ENCODE measurements at places on chromosomes 6 and 20. TPM values are rescaled to one million over a fixed set of nuclear protein-coding genes. Genes with fewer than 3 reads are reported as not detected.

The SLC22A7 gene
- total RNA-seq, result not detected

The ADGRF1 gene
- total RNA-seq, result not detected

The HLA-DOB gene
- total RNA-seq, result 0.62 TPM

The VGLL2 gene
- total RNA-seq, result not detected

The CCM2L gene
- 11.0 TPM for total RNA-seq

The PNRC1 gene
- total RNA-seq, result 280 TPM

The GPR6 gene
- not detected for total RNA-seq

The CD24 gene
- 0.94 TPM for total RNA-seq

The RBM24 gene
- 2.5 TPM for total RNA-seq

The IGF2R gene
- total RNA-seq, result 82.0 TPM

The UBR2 gene
- 38.8 TPM for total RNA-seq

The BMP6 gene
- 1.2 TPM for total RNA-seq

The DOK5 gene
- total RNA-seq, result 9.1 TPM

The TRDN gene
- total RNA-seq, result 0.33 TPM

The ANKRD66 gene
- not detected for total RNA-seq

The ARMH2 gene
- not detected for total RNA-seq

The PSMB9 gene
- 24.9 TPM for total RNA-seq

GRCh38 chr6:27758491-27758890, 153.7 kb downstream of the OR2B2 start:
- DNase-seq, result no peak

DNA sequence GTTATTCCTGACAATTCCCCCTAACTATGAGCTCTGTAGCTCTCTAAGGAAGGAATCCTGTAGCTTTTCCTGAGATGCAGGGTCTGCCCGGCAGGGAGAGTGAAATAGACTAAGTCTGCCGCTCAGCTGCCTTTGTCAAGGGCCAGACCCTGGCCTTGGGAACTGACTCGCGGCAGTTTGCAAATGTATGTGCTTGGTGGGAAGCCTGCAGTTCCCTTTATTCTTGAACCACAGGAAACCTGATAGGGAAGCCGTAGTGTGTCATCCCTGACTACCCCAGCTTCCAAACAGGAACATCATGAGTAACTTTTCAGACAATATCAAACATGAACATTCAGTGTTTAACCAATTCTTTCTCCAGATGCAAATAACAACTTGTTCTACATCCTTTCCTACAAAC, 78.7 kb upstream of the IFNGR1 start:
- no peak for DNase-seq

DNA sequence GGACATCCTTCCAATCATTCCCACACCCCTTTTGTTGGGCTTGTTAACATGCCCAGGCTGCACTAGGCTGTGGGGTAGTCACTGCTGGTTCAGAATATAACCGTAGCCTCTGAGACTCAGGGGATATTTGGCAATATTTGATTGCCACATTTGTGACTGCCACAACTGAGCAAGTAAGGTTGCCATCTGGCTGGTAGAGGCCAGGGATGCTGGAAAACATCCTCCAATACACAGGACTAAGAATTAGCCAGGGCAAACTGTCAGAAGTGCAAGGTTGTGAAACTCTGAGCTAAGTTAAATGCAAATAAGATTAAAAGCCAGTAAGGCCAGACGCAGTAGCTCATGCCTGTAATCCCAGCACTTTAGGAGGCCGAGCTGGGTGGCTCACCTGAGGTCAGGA, 112.0 kb downstream of the ZMYND8 start:
- DNase-seq, result no peak

DNA sequence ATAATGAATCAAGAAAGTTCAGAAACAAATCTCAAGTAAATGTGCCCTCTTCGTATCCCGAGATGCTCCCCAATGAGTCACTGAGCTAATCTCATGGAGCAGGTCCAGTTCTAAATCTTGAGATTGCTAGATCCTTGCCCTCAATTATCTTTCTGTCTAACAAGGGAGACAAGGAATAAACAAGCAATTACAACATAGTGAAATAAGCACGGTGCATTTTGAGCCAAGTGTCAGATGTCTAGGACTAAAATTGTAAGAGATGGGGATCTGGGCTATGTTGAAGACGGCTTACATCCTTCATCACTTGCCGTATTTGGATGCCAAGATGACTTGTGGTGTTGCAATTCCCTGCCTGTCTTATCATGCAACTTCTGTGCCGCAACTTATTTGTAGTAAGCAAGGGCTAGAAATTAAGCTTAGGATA, 56.5 kb upstream of the ADGRF1 start:
- no peak for DNase-seq

GRCh38 chr6:22583927-22584326, 14.6 kb downstream of the HDGFL1 start:
- no peak for DNase-seq

GRCh38 chr6:108712946-108713345, 135.3 kb upstream of the ARMC2 start:
- no peak for DNase-seq

DNA sequence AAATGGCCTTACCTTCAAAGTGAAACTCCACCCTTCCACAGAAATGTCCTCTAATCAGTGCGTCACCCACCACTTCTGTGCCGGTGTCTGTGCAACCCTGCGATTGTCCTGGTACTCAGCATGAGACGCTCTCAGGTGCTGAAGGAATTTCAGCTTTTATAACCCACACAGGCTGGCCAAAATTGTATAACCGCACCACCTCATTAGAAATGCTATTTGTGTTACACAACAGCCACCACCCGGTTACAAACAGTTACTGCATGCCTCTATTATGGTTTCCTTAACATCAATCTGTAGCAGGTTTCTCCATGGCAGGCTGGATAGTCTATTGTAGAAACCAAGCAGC, 51.5 kb downstream of the SLC23A2 start:
- DNase-seq, result no peak

DNA sequence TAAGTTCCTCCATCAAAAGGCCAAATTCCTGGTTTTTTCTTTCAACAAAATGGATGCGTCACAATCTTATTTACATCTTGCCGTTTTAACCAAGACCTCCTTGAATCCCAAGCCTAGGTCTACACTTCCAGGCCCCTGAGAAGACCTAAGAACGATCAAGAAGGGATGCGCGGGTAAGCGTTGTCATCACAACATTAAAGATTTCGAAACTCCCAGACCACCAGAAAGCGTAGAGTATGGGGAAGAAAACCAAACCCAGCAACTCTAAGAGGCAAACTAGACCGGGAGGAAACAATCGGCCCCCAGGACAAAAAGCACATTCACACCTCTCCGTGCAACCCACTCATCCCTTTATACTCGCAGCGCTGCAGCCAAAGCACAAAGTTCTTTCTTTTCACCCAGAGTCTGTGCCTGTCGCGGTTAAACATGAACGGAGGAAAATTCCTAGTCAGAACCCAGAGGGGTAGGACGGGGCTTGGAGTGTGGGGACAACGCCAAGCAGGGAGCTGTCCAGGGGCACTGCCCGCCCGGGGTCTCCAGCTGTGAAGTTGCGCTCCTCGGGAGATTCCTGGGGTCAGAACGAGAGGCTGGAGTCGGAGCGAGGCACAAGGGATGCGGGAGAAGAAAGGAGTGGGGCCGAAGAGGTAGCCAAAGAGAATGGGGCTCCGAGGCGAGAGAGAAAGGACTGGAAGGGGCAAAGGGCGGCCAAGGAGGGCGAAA, 725 bp downstream of the OSER1 start:
- no peak for DNase-seq

- peak; percentile 89 for DNase-seq
Measured at GRCh38 chr6:4351520-4352321, 216.3 kb upstream of the ECI2 start.

GRCh38 chr6:85077098-85077497, 312.7 kb upstream of the TBX18 start:
- no peak for DNase-seq

DNA sequence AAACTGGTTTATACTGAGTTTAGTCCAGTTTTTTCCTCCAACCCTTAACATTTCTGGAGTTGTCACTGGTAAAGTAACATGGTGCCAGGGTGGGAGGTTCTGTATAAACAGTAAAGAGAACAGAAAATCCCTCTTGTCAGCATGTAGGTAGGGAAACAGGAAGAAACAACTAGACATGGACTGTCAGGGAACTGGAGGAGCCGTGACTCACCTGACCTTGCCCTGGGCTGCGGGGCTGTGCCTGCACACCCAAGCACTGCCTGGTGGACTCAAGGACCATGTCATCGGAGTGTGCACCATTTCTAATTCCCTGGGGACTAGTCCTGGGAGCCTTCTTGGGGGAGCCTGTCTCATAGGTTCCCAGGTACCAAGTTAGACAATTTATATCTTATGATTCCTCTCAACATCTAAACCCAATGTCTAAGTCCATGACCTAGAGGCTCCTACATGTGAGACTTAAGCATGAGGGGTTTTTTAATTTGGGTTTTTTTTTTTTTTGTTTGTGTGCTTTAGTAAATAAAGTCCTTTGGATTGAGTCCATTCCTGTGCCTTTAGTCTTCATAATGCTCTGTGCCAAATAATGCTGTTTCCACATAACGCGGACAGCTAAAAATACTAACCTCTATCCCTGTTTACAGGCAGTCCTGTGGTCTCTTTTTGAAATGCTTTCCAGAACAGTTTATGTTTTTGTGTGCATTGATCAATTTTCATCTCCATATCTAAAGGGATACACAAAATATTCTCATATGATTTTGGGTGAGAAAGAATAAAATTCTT, 136.9 kb upstream of the SUPT3H start:
- DNase-seq, result no peak

DNA sequence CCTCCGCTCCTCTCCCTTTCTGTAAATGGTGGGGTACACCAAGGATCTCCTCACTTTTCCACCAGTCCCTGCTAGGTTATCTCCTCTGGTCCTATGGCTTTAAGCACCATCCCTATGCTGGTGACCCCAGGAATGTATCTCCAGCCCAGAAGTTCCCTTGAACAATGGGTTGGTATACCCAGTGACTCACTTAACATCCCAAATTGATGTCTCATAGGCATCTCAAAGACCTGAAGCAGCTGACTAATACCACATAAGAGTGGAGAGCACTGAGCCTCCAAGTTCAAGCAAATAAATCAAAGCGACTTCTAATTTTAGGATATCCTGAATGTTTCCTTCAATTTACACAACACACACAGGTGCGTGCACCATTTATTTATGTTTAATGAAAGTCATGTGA, 48.3 kb downstream of the ADGRF1 start:
- DNase-seq, result no peak

- DNase-seq, result no peak
Measured at GRCh38 chr6:20227350-20227749, 15.1 kb upstream of the MBOAT1 start.

- peak; percentile 53 for DNase-seq
Measured at GRCh38 chr6:168546151-168546550, 105.2 kb downstream of the SMOC2 start.

DNA sequence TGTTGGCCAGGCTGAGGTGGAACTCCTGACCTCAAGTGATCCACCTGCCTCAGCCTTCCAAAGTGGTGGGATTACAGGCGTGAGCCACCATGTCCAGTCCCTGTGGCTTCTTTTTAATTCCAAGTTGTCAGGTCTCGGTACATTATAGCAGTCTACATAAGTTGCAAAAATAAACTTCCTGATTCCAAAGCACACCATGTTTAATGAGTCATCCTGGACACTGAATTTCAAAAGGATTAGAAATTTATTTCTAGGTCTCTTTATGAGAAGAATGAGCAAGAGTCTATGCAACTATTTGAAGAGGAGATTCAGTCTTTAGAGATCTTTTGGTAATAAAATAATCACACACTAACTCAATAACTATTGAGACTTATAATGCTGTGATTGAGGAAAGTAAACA, 63.9 kb upstream of the MCHR2 start:
- DNase-seq, result no peak

DNA sequence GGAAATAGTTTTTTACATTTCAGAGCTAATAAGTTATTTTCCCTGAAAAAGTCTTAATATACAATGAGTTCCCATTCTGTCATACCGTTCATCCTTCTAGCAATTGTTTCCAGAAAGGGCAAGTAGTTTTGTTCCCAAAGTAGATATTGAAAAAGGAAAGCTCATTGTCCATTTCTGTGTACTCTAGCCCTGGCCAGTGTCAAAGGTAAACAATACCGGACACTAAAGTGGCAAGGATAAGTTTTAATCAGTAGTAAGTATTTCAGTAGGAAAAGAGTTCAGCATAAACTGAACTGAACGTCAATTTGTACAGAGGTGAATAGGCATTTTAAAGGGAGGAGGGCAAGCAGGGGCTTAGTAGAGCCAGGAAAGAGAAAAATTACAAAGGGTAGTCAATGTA, 43.5 kb upstream of the CALHM6 start:
- no peak for DNase-seq

DNA sequence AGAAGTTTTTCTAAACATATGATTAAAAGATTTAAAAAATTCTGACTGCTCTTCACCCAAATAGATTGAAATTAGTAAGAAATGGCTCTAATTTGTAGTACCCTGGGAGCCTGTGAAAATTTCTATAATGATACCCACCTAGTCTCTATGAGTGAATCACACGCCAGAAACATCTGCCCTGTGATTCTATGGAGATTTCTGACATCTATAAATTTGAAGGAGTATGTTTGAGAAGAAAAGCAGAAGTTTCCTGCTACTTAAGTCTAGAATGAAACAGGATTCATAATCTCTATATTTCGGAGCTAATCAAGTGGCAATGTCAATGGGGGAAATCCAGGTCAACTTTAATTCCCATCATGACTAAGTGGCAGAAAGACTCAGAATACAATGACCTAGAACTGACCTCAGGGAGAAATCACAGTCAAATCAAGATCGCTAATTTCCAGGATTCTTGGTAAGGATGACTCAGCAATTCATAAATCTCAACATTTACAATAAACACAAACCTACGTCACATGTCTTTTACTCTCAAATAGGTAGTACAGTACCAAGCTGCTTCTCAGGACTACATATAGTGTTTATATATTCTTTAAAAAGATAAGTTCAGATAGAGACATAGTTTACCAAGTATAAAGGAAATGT, 186.2 kb upstream of the TNFAIP3 start:
- DNase-seq, result no peak

- no peak for DNase-seq
Measured at GRCh38 chr6:46963626-46964025, 41.9 kb upstream of the ADGRF5 start.

DNA sequence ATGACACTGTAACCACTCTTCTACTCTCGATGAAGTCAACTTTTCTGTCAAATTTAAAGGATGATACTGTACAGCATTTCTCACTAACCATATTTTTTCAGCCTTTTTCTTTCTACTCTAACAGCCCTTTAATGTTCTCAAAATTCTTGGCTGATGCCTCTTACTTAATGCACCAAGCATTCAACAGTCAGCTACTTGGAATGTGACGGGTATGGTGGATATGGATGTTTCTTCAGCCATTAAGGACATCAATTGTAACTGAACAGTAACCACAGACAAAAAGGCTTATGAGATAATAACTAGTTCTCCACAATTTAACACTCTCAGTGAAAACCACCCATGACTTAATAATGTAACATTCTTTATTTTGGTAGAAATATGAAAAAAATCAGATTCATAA, 467.2 kb upstream of the ZNF337 start:
- DNase-seq, result no peak

- DNase-seq, result no peak
Measured at GRCh38 chr6:36546308-36546919, 865 bp downstream of the STK38 start.

DNA sequence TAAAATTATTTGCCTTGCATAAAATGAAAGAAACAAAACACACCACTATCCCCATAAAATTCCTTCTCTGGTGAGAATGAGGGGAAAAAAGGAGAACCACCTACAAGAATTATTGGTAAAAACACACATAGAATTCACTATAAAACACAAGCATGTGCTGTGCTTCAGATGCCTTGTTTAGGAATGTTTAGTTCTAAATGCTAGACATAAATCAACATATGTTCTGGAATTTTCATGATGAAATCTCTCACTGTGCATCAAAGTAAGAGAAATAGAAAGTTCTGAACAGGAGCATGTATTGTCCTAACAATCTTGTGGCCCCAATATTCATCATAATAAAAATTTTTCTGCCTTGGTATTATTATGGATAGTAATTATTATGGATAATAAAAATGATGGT, 111.0 kb downstream of the PLCB4 start:
- DNase-seq, result no peak

Data from aorta (tissue), 5 donors.